Astrocyte (in vitro differentiated cells and primary cell): ENCODE measurements at places on chromosomes 2 and 18. TPM values are rescaled to one million over a fixed set of nuclear protein-coding genes. Genes with fewer than 3 reads are reported as not detected.

The ALK gene
- total RNA-seq: 0.16 and 0.46 TPM in 2 replicates

The STARD6 gene
- total RNA-seq: not detected in 2 replicates

The ANKRD23 gene
- total RNA-seq: 2.5 and 3.3 TPM in 2 replicates

The CD28 gene
- not detected in 2 replicates for total RNA-seq

The DNAH7 gene
- total RNA-seq: 0.79 and 1.2 TPM in 2 replicates

The MAPK4 gene
- total RNA-seq: 0.11 TPM in 1 of 2 replicates, not detected in the other

The TMEM214 gene
- 93.5 and 108 TPM in 2 replicates for total RNA-seq

The RAX gene
- total RNA-seq: not detected in 2 replicates
